ENCODE measurements at places on chromosomes 1 and 21. TPM values are rescaled to one million over a fixed set of nuclear protein-coding genes. Genes with fewer than 3 reads are reported as not detected.

The LCE3E gene
- not detected for polyA plus RNA-seq

The PRAMEF26 gene
- not detected for polyA plus RNA-seq

The PDZK1 gene
- 0.88 TPM for polyA plus RNA-seq

The MAEL gene
- not detected for polyA plus RNA-seq

The ADCY10 gene
- 0.22 TPM for polyA plus RNA-seq

The STIL gene
- 1.5 TPM for polyA plus RNA-seq

The PCSK9 gene
- polyA plus RNA-seq: not detected

The C8B gene
- polyA plus RNA-seq: not detected
